Renal pelvis (tissue), 12 donors: ENCODE measurements at places on chromosomes 13 and 19.

- no peak for DNase-seq
These were observed 13.6 kb downstream of the ZIC2 start for GRCh38 chr13:99995104-99995588.

DNA sequence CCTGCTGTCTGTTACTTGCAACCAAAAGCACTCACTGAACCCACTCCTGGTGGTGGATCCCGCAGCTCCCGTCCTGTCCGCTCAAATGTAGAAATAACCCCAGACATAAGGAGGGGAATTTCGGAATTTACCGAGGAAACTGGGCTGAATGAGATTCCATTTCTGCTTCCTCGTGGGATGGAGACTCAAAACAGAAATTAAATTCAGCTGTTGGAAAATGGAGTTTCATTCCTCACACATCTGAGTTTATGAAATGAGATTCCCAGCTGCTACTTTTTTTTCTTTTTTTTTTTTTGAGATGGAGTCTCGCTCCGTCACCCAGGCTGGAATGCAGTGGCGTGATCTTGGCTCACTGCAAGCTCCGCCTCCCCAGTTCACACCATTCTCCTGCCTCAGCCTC is 44.3 kb downstream of the COLGALT1 start:
- no peak for DNase-seq

DNA sequence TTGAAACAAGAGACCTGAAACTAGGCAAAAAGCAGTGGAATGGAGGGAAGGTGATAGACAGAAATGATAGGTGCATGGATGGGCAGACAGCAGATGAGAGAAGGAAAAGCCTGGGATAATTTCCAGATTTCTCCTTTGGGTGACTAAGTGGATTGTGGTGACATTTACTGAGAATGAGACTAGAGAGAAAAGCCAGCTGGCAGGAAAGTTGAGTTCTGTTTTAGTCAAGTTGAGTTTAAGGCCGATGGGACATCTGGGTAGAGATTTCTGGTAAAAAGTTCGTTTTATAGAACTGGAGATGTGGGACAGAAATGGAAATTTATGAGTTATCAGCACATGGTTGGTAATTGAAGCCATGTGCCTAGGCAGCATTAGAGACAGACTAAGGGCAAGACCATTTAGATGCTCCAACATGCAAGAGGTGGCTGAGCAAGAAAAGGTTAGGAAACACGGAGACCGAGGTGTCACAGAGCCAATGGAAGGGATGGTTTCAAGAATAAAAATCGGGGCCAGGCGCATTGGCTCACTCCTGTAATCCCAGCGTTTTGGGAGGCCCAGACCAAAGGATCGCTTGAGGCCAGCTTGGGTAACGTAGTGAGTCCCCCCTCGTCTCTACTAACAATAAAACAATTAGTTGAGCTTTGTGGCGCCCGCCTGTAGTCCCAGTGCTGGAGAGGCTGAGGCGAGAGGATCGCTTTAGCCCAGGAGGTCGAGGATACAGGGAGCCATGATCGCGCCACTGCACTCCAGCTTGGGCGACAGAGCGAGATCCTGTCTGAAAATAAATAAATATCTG is 9.6 kb upstream of the DGKH start:
- no peak for DNase-seq

DNA sequence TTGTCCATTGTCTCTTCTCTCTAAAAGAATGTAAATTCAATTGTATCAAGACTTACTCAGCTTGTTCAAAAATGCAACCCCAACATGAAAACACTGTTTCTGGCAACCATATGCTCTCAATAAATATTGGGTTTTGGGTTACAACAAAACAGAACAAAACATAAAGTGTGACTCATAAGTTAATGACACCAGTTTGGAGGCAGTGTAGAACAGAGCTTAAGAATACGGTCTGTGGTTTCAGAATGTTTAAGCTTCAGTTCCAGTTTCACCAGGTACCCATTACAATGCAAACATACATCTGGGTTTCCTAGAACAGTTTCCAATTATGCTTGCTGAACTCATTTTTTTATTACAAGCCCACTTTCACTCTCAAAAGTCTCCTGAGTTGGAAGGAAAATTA is 285.8 kb upstream of the PCDH9 start:
- DNase-seq, result no peak
